Retina (tissue), 1 donor: ENCODE measurements at places on chromosomes 7 and 10.

GRCh38 chr10:93376372-93377293, 105.5 kb downstream of the MYOF start:
- peak; percentile 82 for DNase-seq

DNA sequence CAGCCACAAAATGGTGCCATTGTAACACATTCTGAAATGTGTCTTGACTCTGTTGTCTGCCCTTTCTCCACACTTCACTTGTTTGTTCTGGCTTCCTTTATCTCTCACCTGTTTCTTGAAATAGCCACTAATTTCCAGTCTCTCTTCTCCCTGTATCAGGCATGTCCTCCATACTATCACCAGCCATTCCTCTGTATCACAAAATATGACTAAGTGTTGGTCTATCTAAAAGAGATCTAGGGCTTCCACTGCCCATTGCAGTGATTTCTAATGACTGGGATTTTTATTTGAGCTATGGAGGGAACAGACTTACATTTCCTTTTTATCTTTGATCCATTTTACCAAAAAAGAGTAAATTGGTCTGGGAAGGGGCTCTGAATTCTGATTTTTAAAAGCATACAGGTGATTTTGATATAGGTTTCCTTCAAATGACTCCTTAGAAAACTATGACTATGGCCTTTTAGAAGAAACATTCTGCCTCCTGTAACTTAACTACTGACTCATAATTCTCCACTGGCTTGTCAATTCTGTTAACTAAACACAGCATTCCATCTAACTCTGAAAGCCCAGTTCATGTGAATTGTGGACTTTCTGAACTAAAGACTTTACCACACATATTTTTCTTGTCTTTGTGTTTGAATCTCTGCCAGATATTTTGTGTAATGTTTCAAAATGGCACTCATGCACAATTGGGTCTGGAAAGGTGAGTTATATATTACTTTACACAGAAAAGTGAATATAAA, 1121.4 kb downstream of the XPNPEP1 start:
- no peak for DNase-seq

- no peak for DNase-seq
These were observed 24.3 kb upstream of the OPN4 start for GRCh38 chr10:86630079-86630478.

GRCh38 chr7:128309976-128310375, 33.7 kb downstream of the RBM28 start:
- peak; percentile 61 for DNase-seq

GRCh38 chr7:8205537-8205936, 56.4 kb downstream of the ICA1 start:
- DNase-seq: no peak

DNA sequence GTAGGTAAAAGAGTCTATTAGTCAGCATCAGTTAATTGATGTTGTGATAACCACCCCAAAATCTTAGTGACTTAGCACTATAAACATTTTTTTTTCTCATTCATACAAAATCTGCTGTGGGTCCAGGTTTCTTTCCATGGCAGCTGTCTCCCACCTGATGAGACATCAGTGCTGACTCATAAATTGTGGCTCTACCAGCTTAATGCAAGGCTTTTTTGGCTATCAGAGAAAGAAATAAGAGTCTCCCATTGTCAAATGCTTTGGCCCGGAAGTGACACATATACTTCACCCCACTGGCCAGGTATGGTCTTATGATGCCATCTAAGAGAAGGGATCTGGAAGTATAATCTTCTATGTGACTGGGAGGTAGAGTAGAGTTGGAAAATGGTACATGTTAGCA, 14.5 kb downstream of the DNAJB9 start:
- no peak for DNase-seq

DNA sequence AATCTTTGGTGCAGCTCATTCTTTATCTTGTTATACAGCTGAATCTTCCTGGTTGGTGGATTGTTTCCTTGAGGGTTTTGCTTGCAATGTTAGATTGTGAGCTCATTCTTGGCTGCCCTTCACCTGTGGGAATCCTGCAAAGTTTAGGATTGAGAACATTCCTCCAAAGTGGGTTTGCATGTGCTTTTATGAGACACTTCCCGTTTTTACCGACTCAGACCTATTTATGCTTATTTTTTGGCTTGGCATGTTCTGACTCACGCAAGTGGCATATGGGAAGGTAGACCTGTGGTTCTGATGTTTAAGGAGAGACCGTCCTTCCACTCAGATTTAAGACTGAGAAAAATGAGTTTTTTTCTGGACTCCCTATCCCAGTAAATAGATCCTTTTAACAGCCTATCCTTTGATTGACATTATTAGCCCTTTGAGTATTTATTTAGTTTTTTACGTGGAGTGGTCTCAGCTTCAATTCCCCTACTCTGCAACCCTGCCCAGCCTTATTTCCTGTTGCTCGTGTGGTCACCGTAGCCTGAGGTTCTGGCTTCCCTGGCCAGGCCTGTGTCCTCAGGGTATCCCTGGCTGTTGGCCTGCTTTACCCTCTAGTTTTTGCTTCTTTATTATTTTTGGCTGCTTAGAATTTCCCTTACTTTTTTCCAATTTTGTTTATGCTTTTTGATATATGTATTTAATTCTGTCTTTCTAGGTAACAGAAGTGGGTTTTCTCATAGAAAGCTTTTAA, 13.4 kb upstream of the PRF1 start:
- no peak for DNase-seq

DNA sequence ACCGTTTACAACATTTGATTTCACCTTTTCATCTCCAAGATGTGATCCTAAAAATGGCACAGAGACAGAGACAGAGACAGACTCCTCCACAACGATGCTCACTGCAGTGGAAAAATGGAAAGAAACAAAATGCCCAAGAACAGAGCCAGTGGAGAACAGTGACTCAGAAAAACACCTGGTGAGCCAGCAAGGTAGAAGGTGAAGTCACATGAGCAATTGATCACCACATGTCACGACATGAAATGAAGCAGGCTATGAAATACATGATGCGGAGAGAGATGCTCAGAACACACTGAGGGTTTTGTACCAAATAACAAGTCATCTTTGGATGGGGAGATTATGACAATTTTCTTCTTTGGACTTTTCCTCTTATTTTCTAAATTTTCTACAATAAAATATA, 3.5 kb downstream of the MSMB start:
- DNase-seq: no peak

DNA sequence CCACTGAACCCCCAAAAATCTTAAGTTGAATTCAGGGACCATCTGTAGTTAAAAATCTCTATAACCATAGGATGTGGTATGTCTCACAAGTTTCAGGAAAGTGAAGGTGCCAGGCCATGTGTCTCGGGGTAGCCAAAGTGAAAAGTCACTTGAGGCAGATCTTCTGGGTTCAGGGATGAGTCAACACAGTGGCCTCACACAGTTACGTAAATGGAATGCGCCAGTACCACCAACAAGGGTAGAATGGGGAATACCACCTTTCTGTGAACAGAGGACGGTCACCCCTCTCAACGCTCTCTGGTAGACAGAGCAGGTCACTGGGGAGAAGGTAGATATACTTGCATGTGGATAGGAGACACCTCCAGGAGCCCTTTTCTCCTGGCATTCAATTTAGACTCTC, 71.4 kb downstream of the ELMO1 start:
- DNase-seq: no peak

DNA sequence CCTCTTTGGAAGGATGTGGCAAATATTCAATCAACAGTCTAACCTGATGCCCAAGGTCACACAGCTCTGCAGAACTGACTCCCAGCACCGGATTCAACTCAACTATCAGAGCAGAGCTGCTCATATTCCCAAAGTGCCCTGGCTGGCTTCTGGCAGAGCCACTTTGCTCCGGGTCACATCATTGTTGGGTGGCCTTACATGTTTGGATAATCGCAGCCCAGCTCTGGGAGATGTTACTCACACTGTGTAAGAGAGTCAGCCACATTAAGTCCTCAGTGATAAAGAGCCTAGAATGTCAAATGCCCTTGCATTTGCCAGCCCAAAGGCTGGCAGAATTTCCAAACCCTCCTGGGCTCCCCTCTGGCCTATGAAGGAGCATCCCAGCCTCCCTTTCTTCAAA, 79.8 kb upstream of the PDE1C start:
- no peak for DNase-seq

DNA sequence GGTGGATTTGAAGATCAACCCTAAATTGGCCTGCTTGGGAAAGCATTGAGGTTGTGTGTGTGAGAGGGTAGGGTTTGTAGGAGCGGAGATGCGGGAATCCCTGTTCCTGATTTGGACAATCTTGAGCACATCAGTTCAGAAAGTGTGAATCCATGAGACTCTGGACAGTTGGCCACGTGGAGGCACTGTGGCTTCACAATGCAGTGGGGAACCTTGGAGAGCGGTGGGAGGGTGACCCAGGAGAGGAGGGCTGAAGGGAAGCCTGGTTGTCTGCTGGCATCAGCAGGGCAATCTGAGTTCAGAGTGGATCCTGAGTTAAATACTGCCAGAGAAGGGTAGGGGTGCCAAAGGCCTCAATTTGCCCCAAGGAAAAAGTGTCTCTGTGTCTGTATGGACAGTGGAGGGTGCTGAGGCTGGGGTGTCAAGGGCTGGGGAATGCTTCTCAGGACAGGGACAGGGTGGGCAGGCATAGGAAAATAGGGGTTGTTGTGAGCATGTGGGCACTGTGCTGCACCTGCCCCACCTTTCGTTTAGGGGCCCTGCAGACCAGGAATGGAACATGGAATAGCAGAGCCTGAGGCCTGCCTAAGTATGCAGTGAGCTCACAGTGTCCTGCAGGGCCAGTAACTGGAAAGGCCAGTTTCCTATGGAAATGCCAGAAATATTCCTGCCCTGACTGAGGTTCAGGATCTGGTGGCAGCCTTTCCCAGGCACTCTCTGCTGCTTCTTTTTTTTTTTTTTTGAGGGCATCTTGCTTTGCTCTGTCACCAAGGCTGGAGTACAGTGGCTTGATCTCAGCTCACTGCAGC, 162.9 kb upstream of the PRSS58 start:
- DNase-seq: no peak

DNA sequence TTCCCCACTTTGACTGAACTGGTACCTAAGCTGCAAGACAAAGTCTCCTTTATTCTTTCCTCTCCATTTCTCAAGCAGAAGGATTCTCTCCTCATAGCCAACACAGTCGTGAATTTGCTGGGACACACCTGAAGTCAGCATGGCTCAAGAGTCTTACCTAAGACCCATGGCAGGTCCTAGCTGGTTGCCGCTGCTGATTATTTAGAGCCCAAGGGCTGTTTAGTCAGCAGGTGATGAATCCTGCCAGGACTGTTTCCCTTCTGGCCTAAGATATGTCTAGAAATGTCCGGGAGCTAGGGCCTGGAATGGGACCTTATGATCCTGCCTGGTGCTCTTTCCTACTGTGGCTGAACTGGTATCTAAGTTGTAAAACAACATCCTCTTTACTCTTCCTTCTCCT, 82.8 kb downstream of the AHCYL2 start:
- no peak for DNase-seq

DNA sequence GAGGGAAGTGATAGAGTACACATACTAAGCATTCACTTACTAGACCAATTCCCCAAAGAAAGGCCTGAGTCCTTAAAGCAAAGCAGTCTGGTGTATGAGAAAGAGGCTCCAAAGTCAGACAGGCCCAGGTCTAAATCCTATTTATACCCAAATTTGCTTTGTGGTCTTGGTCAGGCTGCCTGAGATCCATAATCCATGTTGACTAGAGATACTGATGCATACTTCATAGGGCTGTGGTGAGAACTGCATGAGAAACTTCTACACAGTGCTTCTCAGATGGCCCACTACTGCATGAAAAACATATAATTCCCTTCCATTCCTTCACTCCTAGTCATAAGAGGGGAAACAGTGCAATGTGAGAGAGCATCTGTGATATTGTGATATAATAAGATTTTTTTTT, 81.6 kb upstream of the SP4 start:
- no peak for DNase-seq

- DNase-seq: peak; percentile 74
These were observed at the start of gene PIK3AP1 for GRCh38 chr10:96720422-96721206. PIK3AP1 (minus strand) TSS chr10:96720514; CDS start chr10:96720394, 120 bp downstream.

DNA sequence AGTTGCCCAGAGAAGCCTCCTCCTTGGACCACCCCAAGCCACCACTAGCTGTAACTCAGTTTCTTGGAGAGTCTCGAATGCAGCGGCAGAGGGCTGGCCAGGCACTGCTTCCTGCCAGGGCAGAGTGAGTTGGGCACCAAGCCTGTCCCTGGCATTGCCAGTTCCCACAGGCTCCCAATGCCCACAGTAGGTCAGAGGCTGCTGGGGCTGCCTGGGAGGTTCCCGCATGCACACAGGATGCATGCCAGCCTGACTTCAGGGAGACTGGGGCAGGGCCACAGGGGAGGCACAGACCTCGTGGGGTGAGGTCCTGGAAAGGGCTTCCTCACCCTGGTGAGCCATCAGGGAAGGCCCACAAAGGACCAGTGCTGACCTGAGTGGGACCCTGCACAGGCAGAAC, 152.8 kb downstream of the ZNF248 start:
- DNase-seq: no peak

GRCh38 chr10:77582710-77583115, 54.9 kb downstream of the KCNMA1 start:
- no peak for DNase-seq

DNA sequence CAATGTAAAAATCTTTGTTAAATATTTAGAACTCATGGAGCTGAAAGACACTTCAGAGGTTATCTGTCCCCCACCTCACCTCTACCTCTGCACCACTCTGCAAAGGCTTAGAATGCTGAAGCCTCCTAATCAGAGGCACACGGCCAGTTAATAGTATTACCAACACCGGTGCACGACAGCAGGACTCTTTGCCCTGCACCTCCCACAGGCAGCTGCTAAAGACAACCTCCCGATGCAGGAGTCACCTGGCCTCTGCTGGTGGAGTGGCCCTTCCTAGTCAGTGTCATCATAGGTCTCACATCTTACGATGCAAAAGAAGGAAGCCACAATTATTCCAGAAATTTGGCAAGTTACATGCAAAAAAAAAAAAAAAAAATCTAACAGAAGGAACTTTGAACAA, 66.6 kb upstream of the MGMT start:
- DNase-seq: no peak

DNA sequence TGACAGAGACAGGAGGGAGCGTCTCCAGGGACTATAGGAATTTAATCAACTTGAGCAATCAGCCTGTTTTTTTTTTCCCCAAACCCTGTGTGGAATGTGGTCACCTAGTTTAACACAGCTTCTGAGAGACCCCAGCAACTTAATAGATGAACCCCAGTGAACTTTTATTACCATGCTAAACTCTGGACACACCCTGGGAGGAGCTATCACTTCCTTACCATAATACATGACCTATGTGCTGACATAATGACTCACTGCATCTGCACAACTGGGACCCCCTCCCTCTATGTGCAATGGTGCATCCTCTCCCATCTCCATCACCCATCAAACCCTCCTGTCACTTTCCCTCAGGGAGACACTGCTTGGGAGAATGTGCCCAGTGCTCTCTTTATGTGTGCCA, 83.7 kb downstream of the EPC1 start:
- no peak for DNase-seq

- DNase-seq: no peak
These were observed 72.2 kb upstream of the EFCAB10 start for GRCh38 chr7:105653441-105654005.

GRCh38 chr10:2279711-2280110, 542.4 kb upstream of the ADARB2 start:
- no peak for DNase-seq

- DNase-seq: no peak
These were observed 67.5 kb downstream of the PFKFB3 start for GRCh38 chr10:6269953-6270867.

- DNase-seq: no peak
These were observed 23.4 kb upstream of the C10orf67 start for GRCh38 chr10:23367896-23368595.

- DNase-seq: peak; percentile 98
These were observed at the start of gene UPF2 for GRCh38 chr10:12042797-12043651. UPF2 (minus strand) TSS chr10:12042809; CDS start chr10:12035423, 7,386 bp downstream.

- DNase-seq: no peak
These were observed 425 bp downstream of the TLL2 start for GRCh38 chr10:96513305-96513697.

GRCh38 chr10:32190890-32191491, 134.8 kb upstream of the KIF5B start:
- peak; percentile 42 for DNase-seq
